Stimulated activated CD8-positive, alpha-beta memory T cell treated with anti-CD3 and anti-CD28 coated beads, Interleukin-4, amount 100 ng/mL, for 48 hours (primary cell): ENCODE measurements at places on chromosomes 16 and 17.

- no peak for DNase-seq
Measured at GRCh38 chr16:72195609-72196008, 23.7 kb upstream of the PMFBP1 start.

DNA sequence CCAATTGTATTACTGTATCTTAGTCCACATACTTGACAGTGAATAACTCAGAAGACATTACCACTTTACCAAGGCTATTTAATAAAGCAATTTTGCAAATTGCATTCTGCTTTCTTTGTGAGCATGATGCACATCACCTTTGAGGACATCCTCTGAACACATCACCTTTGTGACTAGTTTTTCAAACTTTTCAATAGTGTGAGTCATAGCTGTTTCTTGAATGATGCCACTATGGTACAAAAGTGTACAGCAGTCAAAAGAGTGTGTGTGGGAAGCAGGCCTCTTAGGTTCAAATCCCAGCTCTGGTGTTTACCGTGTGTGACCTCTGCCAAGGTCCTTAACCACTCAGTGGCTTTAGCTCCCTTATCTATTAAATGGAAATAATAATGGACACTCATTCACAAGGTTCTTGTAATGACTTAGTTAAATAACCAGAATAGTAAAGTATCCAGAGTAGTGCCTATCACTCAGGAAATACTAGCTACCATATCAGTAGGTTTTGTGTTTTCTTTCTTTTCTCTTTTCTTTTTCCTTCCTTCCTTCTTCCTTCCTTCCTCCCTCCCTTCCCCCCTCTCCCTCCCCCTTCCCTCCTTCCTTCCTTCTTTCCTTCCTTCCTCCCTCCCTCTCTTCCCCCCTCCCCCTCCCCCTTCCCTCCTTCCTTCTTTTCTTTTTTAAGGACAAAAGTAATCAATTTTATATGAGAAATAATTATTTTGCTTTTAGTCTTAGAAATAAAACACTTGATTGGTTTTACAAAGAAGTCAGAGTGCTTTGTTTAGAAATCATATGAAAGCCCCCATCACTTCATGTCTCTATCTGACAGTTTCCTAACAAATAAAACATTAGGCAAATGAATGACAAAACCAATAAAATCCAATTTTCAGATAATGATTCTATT lies 178.9 kb downstream of the MYO1D start:
- no peak for DNase-seq

DNA sequence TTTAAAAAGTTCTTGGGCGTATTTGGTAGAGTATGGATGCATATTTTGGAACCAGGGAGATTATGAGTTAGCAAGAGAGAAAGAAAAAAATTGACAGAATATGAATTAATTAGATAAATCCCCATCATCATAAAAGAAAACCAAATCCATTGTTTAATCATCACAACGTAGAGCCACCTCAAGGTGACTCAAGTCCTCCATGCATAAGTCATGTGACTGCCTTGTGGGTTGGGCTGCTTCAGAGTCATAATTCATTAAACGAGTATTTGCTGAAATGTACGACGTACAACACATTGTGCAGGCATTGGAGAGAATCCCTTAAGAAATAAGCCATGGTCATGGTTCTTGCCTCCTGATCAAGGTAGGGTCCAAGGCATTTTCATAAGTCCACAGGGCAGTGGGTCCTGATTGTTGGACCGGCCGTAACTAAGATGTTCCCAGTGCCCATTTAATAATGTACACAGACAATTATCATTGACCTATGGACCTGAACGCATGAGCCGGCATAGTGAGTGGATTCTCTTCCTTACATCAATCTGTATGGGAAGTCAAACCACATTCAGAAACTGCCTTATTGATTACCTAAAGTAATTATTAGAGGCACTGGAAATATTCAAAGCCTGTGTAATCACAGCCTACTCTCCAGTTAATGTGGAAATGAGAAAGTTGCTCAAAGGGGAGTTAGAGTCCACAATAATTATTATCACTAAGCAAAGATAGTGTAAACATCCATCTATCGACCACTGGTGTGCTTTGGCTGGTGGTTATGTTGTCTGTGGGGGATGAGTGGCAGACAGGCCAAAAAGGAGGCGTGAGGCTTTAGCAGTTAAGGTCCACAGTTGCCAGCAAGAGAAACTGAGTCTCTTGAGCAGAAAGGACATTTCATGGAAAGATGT lies 165.4 kb downstream of the PITPNC1 start:
- no peak for DNase-seq

DNA sequence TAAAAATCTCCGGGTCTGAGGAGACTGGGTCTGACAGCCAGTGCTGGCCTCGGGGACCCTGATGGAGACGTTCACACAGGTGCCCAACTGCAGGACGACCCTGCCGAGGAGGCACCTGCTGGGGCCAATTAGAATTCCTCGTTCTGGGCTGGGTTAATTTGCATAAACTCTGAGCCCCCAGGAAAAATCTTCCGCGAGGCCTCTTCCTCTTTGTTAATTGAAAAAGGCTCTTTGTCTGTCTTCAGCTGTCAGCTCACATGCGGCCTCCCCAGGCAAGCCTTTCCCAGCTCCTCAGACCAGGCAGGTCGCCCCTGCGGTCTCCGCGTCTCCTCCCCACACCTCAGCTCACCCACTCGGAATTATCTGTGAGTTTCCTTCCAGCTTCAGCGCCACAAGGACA lies 400.2 kb downstream of the SEC14L1 start:
- DNase-seq: no peak

GRCh38 chr16:68873635-68874471 lies 30.5 kb downstream of the TANGO6 start:
- no peak for DNase-seq

DNA sequence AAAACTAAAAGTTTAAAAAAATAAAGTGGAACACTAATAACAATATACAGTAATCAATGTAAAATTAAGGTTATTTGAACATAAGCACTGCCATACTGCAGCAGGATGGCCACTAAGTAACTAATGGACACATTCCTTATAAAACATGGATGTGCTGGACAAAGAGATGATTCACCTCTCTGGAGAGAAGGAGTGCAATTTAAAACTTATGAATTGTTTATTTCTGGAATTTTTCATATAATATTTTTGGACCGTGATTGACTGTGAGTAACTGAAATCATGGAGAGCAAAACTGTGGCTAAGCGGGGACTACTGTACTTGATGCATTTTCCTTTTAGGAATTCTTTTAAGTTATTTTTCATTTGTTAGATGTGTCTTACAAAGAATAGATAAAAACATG lies 21.8 kb downstream of the CBFB start:
- DNase-seq: no peak

GRCh38 chr17:37823996-37824395 lies 79.1 kb upstream of the HNF1B start:
- no peak for DNase-seq

DNA sequence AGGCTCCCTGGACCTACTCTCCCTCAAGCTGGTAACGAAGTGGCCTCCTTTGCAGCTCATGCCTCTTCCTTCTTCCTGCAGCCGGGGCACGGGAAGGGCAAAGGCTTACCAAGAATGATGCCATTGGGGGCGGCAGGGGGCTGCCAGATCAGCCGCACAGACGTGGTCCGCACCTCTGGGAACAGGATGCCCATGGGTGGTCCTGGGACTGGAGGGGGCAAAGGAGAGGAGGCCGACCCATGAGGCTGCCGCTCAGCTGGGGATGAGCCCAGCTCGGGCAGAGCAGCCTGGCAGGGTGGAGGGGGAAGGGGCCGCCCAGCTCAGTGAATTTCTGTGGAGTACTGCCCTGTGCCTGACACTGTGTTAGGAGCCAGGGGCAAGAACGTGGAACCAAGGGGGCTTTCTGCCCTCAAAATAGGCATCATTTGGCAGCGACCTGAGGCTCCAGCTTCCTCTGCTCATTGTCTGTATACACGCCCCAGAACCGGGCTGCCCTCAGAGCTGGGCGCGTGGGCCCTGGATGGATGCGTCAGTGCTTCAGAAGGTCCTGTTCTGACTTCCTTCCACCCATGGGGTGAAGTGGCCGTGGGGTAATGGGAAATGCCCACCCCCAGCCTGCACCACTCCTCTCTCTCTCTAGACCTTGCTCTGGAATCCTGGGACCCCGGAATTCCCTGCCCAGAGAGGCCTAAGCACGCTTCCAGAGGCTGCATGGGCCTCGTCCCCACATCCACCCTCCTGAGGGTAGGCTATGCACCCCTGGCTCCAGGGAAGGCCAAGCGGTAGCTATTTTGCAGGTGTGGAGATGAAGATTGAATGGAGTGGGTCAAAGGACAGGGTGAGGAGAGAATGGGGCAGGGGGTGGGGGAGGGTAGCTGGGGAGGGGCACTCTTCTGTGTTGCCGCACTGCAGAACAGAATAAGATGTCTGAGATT lies 79.8 kb upstream of the CDC42EP4 start:
- no peak for DNase-seq

DNA sequence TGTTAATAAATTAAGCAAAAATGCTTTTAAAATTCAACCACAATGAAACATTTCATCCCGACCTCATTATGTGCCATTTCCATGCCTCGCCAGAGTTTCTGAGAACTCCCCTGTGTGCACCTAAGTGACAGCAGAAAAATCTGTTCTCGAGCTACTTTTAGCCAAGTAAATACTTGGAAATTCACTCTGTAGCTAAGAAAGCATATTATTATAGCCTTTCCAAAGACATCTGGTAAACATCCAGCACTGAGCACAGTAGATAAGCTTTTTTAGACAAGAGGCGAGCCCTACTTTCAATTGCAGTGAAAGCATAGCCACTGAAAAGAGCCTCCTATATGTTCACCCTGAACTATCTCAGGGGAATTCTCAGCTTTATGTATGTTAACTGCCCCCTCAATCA lies 242.8 kb upstream of the PSMD7 start:
- DNase-seq: no peak

- DNase-seq: no peak
Measured at GRCh38 chr17:19388791-19389785, 2.1 kb upstream of the MFAP4 start.

DNA sequence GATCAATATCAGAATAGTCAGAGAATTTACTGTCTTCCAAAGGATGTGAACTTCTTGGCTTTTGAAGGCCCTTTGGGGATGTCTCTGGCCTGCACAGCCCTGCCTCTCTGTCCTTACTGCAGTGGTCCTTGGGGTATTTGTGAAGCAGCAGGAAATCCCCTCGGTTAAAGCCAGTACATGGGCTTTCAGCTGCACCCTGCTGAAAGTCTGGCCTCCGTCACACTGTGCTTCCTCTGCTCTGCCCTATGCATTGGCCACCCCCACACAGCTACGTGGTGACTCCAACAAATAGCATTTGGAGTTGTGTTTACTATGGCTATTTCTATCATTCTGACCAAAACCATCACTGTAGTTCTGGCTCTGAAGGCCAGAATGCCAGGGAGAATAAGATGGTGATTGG lies 21.2 kb downstream of the SYCE1L start:
- DNase-seq: no peak

DNA sequence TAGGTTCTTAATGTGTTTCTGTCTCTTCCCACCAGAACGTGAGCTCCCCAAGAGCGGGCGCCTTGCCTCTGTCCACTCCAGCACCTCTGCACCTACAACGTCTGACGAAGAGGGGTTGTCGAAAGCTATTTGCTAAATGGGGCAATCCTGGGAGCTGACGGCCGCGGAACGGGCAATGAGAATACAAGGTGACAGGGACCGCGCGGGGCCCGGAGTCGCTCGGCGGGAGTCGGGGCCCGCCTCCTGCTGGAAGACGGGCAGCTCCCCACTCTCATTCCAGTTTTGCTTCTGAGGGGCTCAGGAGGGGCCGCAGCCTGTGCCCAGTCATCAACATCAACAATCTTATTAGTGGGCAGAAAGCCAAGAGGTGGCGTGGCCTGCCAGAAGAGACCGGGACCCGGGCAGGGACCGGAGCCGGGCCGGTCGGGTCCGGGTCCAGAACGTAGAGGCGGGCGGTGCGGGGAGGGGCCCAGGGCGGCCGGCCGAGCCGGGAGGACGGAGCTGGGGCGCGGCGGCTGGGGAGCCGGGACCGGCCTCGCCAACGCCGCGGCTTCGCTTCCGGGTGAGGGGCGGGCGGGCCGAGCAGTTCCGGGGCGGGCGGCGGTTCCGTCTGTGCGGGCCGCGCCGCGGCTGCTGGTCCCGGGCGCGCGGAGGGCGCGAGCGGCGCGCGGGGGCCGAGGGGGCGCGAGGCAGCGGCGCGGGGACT lies at the start of gene MOSMO:
MOSMO (plus strand) TSS at position 603 of the 706 bp plus-strand sequence. CDS start 191 bp downstream, outside the sequence.
- DNase-seq: peak; percentile 77

- peak; percentile 76 for DNase-seq
Measured at GRCh38 chr16:9134739-9135138, 43.3 kb downstream of the HAPSTR1 start.

- no peak for DNase-seq
Measured at GRCh38 chr16:29916979-29917378, 9.0 kb downstream of the KCTD13 start.

GRCh38 chr17:38861399-38861843 lies 7.9 kb upstream of the RPL23 start:
- DNase-seq: peak; percentile 51

DNA sequence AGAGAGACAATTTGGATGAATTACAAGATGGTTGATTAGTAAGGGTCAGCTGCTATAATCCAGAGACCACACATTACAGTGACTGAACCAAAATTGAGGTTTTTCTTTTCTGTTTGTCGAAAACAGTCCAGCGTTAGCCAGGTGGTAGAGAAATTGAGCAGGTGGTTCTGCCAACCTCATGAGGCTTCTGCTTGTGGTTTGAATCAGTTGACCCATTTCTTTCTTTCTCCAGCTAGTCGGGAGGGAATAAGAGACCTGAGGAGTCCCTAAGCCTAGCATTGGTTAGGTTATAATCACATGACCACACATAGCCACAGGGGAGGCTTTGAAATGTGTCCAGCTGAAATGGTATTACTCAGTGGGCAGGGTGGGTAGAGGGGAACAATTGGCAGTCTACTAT lies 504.6 kb downstream of the HS3ST4 start:
- no peak for DNase-seq

GRCh38 chr17:30716461-30717290 lies 107.8 kb downstream of the CRLF3 start:
- DNase-seq: no peak

DNA sequence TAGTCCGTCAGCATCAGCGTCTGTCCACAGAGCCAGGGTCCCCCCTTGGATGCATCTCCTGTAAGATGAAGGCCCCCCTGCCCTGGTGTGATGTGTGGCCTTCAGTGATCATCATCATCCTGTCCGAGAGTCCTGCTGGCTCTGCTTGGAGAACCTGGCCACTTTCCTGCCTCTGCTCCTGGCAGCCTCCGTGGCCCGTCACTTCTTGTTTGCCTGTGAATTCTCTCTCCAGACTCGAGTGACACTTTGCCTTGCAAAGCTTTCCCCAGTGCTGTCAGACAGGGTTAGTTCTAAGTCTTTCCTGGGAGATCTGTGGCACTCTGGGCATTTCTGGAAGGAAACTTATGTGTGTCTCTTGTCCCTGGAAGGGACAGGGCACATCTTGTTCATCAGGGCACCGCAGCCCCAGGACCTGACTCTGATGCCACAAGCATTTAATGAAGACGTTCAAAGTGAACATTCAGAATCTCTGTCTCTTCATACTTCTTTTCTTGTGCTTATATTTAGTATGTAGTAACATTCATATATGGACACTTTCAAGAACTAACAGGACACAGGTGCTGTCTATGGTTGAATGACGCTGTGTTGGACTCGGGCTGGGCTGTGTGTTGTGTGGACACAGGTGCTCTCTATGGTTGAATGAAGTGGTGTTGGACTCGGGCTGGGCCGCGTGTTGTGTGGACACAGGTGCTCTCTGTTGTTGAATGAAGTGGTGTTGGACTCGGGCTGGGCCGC lies 68.5 kb downstream of the RPTOR start:
- DNase-seq: no peak

- DNase-seq: no peak
Measured at GRCh38 chr17:78798695-78799559, 16.9 kb upstream of the CYTH1 start.
